ENCODE measurements at places on chromosomes 1 and 21.

GRCh38 chr21:41204736-41205135 is 36.8 kb downstream of the BACE2 start:
- no peak for DNase-seq

DNA sequence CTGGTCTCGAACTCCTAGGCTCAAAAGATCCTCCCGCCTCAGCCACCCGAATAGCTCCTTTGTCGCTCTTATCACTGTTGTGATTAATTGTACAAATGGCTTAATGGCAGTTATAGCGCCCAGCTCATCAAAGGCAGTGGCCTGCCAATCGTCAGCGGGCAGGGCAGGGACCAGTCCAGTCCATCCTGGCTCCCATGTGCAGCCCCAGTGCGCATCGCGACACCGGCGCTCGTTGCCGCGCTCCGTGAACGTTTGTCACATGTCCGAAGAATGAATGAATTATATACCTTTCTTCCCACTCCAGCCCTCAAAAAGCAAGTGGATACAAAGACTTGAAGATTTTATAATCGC is 18.4 kb downstream of the MTX1 start:
- no peak for DNase-seq

- DNase-seq: no peak
These were observed 8.2 kb downstream of the BACH1 start for GRCh38 chr21:29306920-29307319.

GRCh38 chr1:225693085-225693696 is 40.3 kb upstream of the ENAH start:
- DNase-seq: no peak

- no peak for DNase-seq
These were observed 60.0 kb downstream of the MEGF6 start for GRCh38 chr1:3551290-3551678.

DNA sequence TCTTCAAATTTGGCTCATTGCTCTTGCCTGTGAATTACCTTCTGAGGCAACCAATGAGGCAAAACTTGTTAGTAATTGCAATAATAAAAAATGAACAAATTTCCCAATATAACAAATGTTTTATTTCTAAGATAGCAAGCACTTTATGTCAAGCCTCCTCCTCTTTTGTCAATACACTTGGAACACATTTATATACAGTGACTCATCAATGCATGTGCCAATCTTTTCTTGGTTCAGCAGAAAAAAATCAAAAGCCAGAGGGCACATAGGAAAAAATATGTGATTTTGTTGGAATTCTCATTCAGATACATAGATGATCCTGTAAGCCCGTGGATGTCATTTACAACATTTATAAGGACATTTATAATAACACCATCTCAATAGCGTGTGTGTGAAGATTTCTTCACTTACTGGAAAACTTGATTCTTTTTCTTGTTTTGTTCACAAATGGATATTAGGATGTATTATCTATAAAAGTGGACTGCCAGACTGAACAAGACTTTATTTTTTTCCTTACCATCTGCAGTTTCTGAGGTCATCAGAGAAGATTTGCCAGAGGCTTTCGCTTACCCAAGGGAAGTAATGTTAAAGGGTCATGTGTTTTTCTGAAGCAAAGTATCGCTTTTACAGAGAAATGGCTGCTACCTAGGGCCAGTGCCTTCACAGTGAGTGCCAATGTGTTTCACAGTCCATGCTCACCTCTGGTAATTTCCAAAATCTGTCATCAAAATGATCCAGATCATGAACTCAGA is 645.7 kb upstream of the PTBP2 start:
- DNase-seq: peak; percentile 52

- DNase-seq: no peak
These were observed 439.3 kb downstream of the NPHP4 start for GRCh38 chr1:5552787-5553484.

DNA sequence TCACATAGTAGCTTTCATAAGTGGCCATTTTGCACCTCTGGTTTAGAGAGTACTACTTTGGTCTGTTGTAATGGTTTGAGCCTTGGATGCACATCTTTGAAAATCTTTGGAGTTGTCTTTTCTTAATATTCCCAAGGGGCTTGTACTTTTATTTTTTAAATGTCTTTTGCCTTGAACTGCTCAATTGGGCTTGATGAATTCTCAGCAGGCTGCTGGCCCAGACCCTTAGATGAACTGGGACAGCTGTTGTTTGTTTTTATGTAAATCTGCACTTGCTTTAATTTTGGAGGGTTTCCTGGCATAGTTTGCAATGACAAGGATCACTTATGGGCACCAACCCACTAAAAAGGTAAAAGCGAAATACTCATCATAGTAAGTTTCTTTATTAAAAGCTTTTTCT is 24.9 kb downstream of the NGF start:
- no peak for DNase-seq

DNA sequence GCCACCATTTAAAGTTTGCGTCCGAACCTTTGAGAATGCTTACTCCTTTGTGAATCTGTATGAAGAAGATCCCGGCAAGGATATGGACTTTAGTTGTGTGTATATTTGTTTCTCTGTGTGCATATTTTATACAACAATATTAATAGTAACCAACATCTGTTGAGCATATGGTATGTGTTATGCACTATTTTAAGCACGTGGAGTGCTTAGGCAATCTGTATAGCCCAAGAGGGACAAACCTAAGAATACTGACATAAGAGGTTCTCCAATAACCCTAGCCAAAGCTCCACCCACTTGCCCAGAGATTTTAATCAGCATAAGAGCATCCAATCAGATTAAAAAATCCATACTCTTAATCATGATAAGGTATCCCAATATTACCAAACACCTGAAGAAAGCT is 92.7 kb downstream of the MAB21L3 start:
- DNase-seq: no peak

DNA sequence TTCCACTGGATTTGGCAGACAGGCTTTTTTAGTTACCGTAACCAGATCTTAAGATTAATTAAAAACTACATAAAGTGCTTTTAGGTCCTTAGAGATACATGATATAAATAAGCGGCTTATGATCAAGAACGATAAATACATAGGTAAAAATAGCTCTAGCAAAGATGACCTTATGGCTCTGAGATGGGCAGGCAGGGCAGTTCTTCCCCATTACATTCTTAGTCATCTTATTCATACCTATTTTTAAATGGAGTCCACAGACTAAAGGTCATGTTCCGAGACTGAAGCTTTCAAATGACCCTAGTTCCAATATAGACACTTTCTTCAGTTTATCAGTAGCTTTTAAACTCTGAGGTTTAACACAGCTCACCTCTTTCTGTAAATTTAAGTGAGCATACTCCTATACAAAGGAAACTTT is 4.3 kb downstream of the MCL1 start:
- no peak for DNase-seq

DNA sequence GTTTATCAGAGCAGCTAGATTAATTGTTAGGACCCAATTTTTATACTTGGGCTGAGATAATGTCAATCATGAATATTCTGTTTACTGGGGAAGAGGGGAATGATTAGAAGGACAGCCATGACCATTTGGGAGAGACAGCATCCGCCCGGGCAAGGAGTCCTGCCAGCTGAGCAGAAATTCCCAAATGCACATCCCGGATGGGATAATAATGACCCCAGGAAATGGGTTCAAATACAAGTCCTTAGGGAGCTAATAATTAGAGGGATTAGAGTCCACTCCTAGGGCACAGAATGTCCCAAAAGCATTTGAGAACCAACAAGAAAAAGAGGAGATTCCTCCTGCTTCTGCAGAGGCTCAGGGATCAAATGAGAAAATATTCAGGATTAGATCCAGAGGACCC is 115.9 kb downstream of the LRRC53 start:
- no peak for DNase-seq

GRCh38 chr1:111441573-111442192 is 7.4 kb downstream of the WDR77 start:
- DNase-seq: no peak

- DNase-seq: peak; percentile 77
These were observed 47.4 kb upstream of the OSBPL9 start for GRCh38 chr1:51569284-51570062.

DNA sequence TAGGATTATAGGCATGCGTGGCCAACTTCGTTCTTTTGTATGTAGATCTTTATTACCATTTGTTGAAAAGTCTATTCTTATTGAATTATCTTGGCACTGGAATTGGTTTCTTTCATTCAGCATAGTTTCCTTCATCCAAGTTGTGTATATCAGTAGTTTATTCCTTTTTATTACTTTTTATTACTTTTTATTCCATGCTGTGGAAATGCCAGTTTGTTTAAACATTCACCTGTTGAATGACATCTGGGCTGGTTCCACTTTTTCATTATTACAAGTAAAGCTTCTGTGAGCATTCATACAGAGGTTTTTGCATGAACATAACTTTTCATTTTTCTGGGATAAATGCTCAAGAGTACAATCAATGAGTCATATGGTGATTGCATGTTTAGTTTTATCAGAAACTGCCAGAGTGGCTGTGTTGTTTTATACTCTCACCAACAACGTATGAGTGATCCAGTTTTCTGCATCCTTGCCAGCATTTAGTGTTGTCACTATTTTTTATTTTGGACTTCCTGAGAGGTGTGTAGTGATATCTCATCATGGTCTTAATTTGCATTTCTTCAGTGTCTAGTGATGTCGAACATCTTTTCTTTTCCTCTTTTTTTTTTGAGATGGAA is 28.6 kb downstream of the PTPRU start:
- DNase-seq: no peak

DNA sequence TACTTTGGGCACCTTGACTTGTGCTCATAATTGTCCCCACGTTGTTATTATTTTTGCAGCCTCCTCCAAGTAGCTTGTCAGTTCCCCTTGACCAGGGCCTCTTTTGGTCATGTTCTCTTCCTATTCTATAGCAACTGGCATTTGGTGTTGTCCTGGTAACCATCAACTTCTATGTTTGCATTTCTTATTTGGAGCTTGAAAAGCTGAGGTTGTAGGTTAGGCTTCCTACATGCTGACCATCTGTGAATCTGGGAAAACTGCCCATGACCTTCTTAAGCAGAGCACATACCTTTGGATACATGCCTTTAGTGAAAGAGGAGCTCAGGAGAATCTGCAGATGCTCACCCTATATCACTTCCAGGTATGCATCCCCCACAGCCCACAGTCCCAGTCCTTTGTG is 160.8 kb downstream of the HHAT start:
- DNase-seq: no peak

DNA sequence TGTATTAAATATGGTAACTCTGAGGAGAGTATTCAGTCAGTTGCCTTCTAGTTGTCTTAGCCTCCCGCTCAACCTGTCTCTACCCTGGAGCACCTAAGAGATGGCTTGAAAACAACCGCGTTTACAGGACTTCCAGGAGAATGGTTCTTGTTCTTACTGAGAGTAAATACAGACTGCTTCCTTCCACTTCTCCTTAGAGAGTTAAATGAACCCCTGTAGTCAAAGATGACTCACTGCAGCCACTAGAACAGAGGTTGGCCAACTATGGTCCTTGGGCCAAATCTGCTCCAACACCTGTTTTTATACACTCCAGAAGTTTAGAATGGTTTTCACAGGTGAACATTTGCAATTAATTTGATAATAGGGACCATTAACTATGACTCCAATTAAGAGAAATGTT is 60.1 kb upstream of the ASB17 start:
- no peak for DNase-seq

DNA sequence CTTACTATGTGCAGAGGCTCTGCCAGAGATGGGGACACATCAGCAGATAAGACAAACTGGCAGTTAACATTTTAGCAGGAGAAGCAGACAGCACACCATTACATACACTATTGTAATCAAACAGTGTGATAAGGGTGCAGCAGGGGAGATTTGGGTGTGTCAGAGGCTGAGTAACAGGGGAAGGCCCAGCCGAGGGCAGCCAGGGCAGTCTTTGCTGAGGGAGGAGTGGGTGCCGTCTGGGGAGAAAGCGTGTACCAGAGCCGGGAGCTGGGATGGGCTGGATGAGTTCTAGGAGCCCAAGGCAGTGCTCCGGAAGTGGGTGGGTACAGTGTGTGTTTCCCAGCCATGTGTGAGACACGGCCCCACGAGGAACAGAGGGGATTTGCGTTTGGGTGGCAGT is 31.2 kb downstream of the KCNA10 start:
- peak; percentile 65 for DNase-seq

GRCh38 chr1:206955476-206956451 is 9.5 kb upstream of the PIGR start:
- no peak for DNase-seq

DNA sequence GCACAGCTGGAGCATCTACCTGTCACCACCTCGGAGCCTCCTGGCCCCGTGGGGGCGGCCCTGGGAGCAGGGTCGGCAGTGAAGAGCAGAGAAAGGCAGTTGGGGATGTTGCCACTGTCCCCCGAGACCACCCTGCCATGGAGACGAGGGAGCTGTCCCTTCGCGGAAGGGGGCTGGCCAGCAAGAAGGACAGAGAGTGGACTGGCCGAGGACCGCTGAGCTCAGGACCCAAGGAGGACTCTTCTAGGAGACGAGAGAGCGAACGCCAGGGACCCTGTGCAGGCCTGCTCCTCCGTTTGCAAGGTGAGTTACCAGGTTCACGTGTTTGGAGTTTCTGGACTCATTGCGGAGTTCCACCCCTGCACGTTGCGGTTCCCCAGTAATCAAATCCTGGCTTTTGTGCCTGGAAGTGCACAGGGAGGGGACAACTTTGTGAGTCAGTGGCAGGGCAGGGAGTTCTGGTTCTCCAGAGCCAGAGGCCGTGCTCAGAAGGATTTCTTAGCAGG is 5.6 kb upstream of the POFUT2 start:
- no peak for DNase-seq

DNA sequence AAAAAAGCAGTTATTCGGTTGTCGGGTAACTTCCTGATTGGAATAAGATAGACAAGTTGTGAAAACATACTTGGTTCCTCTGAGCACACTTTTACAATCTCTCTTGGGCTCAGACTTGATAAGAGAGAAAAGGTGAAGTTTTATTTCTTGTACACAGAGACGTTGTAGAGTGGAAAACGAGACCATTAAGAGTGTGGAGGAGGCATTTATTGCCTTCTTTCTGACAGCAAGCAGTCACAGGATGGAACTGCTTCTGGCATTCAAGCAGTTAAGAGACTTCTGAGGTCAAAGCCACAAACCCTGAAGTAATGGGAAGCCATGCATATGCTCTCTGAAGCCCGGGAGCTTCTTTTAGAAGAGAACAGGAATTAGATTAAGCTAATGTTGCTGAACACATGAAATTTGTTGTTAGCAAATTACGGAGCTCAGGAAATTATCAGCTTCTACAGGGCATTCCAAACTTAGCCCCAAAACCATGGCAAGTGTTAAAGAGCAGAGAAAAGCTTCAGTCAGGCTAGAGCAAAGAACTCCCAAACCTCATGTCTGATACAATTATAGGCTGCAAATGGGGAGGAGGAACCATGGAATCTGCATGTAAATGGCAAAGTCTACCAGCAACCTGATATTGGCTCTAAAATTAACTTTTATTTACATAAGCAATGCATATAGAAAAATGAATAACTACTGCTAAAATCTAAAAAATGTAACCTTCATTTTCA is 26.0 kb downstream of the S1PR1 start:
- no peak for DNase-seq

- DNase-seq: no peak
These were observed 31.6 kb upstream of the KIF1B start for GRCh38 chr1:10178597-10179405.

GRCh38 chr1:243246916-243247315 is 8.2 kb downstream of the CEP170 start:
- DNase-seq: no peak

- no peak for DNase-seq
These were observed 402.4 kb upstream of the PROX1 start for GRCh38 chr1:213585402-213585801.

- no peak for DNase-seq
These were observed 190.7 kb upstream of the MAP1LC3C start for GRCh38 chr1:242189591-242189990.

All from RWPE1 (cell line).